DMS79 (cell line): ENCODE measurements at places on chromosomes 13 and 19.

GRCh38 chr13:76703621-76704288, 182.4 kb downstream of the KCTD12 start:
- DNase-seq: no peak

DNA sequence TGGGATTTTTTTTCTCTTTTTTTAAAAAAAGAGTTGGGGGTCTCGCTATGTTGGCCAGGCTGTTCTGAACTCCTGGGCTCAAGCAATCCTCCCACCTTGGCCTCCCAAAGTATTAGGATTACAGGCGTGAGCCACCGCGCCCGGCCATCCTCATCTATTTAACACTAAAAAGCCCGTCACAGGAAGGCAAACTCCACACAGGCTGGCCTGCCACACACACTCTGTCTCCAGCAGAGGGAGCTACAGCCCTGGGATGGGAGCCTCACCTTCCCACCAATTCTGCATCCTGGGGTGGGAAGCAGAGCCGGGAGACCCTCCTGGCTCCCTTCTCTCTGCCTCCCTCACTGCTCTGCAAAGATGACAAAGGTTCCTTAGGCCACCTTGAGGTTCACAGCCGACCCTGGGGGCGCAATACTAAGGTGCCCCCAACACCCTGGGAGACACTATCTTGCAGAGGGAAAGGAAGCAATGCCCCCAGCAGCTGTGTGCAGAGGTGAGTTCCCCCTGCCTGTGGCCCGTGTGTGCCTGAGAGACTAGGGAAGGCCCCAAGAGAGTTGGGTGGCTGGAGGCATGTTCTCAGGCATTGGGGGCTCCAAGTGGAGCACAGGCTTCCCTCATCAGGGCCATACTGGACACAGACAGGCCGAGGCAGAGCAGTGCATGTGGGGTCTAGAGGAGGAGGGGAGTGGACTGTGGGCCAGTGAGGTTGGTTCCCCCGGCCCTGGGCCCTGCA, 27.4 kb upstream of the TIMM44 start:
- DNase-seq: no peak

DNA sequence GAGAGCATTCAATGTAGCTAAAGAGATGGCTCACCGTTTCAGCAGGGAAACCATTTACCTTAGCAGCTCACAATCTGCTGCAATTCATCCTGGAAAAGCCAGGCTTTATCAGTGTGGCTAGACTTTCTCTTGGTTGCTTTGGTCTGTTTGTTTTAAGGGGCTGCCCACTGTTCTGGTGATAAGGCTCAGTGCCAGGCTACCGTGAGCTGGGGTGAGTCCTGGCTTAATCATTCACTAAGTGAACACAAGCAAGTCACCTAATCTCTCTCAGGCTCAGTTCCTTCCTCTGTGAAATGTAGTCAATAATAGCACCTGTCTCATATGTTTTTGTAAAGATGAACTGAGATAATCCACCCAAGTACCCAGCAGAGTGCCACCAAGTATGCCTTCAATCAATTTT, 229.0 kb downstream of the TEX29 start:
- no peak for DNase-seq

- DNase-seq: no peak
Observed at GRCh38 chr13:23790577-23791170, 98.5 kb downstream of the MIPEP start.

GRCh38 chr19:10317045-10317856, 1.4 kb upstream of the FDX2 start:
- no peak for DNase-seq

- DNase-seq: no peak
Observed at GRCh38 chr19:49142866-49143335, 12.3 kb downstream of the HRC start.

GRCh38 chr19:46954993-46955812, 64.4 kb upstream of the NPAS1 start:
- DNase-seq: no peak

DNA sequence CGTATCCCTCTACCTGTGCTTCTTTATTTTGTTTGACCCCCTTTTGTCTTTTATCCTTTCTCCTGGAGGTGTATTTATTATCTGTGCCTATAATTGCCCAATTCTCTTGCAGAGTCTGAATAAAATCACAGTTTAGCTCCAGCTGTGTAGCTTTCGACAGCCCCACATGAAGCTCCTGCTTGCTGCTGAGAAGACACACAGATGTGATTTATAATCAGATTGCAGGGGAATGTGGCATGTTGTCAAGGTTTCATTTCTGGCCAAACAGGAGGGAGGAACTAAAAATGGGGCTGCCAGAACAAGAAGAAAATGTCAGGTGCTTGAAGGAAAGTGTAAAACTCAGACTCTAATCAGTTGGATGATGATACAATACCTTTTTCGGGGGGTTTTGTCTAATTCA, 22.7 kb downstream of the CCNA1 start:
- no peak for DNase-seq

DNA sequence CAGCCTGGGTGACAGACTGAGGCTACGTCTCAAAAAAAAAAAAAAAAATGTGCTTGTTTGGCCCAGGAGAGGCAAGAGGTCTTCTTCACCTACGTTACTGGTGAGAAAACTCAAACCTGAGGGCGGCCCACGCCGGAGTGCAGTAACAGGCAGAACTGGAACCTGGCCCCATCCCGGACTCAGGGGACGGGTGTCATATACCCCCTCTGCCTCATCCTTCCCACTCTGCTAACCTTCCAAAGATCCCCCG, 414 bp upstream of the ADAT3 start:
- no peak for DNase-seq

DNA sequence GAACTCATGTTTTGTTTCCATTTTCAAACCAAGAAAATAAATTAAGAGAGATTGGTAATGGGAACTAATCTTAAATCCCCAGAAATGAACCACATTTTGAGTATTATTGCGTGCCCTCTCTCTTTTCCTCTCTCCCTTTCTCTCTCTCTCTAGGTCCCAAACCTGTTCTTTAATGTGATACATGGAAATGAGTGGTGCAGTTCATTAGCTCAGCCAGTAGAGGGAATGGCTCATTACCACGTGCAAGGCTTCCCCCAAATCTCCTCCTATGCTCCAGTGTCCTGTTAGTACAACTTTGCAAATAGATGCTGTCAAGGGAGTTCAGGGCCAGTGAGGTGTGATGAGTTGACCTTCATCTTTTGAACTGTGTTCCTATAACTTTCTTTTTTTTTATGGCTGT, 178.4 kb downstream of the FGF9 start:
- no peak for DNase-seq

GRCh38 chr19:57830071-57830602, at the start of gene ZNF587B:
TSS of gene ZNF587B (plus strand) at chr19:57830299. CDS start at chr19:57830529, 230 bp downstream.
- DNase-seq: no peak

GRCh38 chr13:107906131-107906530, 309.2 kb downstream of the LIG4 start:
- no peak for DNase-seq

GRCh38 chr13:105567951-105568525, 967.4 kb downstream of the EFNB2 start:
- DNase-seq: no peak

DNA sequence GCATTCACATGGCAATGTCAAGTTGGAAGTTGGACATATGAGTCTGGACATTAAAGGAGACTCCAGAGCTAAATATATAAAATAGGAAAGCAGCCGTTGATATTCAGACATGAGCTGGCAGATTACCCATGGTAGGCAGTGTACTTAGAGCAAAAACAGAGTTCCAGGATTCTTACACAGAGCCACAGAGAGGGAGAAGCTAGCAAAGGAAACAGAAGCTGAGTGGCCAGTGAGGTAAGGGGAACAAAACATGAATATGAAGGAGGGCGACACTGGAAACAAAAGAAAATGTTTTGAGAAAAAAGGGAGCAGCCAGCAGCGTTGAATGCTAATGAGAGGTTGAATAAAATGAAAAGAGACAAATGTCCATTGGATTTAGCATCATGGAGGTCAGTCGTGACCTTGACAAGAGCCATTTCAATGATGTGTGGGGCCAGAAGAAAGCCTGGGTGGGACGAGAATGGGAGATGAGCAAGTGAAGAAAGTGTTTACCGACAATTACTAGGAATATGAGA, 198.4 kb downstream of the POU4F1 start:
- no peak for DNase-seq

GRCh38 chr19:54029930-54030490, 33.7 kb downstream of the VSTM1 start:
- DNase-seq: peak; percentile 17

DNA sequence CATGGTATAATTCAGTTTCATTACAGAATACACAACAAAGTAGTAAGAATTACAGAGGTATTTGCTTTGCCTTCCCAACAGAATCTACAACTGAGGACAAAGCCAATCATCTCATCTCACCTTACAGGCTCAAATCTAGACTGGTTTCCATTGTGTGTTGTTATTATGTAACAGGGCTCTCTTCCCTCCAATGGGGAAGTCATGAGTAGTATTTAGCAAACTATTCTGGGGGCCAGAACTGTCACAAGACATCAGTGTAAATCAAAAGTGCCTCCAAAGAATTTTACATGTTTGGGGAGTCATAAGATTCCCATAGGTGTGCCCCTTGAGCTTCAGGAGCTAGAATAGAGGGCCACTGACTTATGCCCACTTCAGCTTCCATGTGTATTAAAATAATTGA, 187.0 kb upstream of the EDNRB start:
- no peak for DNase-seq
